ENCODE measurements at places on chromosomes 1 and 21.

GRCh38 chr1:39491146-39491921 is at the start of gene BMP8A:
TSS of gene BMP8A (plus strand) at chr1:39491636. CDS start at chr1:39491992, 356 bp downstream.
- peak; percentile 73 for DNase-seq

DNA sequence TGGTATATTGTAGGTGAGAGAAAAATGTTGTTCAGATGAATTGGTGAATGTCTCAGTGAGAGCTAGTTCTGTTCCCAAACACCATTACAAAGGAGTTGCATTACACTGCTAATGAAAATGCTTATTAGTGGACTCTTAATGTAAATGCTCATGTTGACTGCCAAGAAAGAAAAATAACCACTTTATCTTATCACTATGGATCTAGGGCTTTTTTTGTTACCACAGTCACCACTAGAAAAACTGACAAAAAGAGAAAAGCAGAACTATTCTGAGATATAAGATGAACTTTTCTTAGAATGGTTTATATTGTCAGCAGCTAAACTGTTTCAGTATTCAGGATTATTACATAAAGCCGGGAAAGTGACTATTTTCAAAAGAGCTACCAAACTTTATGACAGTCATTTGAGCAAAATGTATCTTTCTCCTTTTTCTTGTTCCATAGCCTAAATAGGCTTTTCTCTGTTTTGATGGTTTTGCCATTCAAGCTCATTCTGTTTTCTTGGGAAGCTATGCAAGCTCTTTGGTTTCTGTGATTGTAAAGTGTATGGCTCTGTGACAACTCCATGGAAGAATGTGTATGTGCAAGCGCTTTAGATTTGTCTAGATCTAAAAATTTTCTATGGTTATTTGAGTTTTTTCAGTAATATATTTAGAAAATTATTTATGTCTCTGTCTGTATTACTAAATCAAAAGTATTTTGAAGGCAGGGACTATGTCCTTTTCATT is 64.2 kb upstream of the DPH5 start:
- no peak for DNase-seq

- no peak for DNase-seq
These were observed 32.4 kb downstream of the MORN1 start for GRCh38 chr1:2358651-2359640.

GRCh38 chr1:177306019-177306415 is 135.3 kb downstream of the BRINP2 start:
- DNase-seq: no peak

DNA sequence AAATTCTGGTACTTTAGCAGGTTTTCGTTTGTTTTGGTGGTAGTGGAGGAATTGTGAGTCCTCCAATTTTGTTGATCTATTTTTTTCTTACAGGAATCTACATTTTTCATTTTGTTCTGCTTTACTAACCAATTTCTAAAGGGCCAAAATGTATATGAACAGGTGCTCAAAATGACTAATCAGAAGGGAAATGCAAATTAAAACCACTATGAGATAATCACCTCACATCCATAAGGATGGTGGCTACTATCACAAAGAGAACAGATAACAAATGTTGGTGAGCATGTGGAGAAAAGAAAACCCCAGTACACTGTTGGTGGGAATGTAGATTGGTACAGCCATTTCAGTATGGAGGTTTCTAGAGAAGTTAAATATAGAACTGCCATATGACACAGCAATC is 134.2 kb downstream of the LMO4 start:
- DNase-seq: no peak

DNA sequence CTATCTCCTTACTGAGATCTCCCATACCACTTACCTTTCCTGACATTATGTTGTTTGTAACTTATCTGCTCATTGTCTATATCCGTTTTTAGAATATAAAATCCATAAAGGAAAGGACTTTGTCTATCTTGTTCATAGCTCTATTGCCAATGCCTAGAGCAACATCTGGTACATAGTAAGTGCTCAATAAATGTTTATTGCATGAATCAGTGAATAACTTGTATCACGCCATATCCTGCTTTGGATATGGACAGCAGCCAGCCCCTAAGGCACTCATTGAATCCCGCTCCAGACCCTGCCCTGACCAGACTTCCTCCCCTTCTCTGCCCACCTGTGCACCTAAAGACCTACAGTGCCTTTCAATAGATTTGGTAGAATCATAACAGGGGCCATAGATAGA is 298.1 kb upstream of the PLXNA2 start:
- DNase-seq: no peak

- DNase-seq: no peak
These were observed 16.7 kb downstream of the COL6A1 start for GRCh38 chr21:45998276-45998701.

DNA sequence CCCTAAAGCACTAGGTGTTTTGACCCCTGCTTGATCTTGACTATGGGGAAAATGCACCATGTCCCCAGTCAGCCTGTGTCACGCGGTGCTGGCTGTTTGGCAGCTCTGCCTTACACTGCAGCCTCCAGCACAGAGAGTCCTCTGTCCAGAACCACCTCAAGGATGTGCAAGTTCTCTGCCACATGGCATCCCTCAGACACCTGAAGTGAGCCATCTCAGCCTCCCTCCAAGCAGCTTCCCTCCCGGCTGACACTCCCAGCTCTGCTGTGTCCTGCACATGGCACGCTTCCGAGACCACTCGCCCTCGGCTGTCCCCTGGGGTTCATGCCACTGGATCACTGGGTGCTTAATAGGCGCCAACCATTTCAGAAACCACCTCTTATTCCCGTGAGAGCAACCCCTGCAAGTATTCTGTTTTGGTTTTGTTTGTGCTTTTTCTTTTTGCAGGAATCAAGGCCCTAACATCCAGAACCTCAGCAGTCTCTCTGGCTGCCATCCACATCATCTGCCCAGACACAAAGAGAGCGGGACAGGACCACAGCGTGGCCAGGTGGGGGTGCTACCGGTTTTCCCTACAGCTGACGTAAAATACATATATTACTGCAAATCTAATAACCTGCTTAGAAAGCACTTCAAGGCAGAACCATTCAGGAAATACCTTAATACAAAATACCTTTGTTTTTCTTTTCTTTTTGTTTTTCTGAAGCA is 45.7 kb downstream of the CAPZB start:
- peak; percentile 48 for DNase-seq

GRCh38 chr21:41706263-41706639 is 60.6 kb downstream of the RIPK4 start:
- no peak for DNase-seq

DNA sequence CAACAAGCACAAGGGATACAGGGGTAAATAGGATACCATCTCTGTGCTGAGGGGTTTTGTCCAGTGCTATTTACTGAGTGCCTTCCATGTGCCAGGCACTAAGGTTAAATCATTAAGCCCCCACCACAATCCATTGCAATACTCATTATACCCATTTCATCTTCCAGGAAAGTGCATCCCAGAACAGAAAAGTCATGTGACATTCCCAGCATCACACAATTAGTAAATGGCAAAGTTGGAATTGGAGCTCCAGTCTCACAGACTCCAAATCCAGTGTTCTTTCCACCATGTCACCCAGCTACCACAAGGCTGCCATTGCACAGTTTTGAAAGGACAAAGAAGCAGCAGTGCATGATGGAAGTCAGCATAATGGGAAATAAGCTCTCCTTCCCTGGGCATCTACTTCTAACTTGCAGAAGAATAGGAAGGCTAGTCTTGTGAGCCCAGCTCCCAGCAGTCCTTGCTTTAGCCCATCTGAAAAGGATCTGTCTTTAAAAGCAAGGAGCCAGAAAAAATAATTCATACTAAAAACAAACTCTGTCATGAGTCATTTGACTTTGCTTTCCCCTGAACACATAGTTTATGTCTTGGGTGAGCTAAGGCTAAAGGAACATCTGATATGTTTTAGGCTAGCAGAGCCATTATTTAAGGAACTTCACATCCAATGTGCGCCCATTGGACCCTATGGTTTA is 111.4 kb upstream of the HOOK1 start:
- DNase-seq: no peak

DNA sequence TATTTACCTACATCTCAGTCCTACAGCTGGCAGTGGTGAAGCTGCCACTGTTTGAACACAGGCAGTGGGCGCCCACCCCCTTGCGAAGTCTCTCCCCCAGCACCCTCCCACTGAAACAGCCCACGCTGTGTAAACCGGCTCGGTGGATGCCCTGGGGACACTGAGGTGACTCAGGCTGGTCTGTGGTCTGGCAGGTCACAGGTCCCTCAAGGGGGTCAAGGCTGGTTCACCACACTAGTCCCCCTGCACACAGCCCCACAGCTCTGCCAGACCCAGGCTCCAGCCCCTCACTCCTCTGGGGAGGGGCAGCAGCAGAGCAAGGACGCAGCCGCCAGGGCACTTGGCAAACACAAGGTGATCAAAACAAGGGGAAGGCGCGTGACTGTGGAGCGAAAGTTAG is 7.6 kb downstream of the CHD5 start:
- DNase-seq: no peak

GRCh38 chr1:57637155-57637554 is 213.3 kb upstream of the DAB1 start:
- DNase-seq: no peak

- no peak for DNase-seq
These were observed 54.4 kb downstream of the NAV1 start for GRCh38 chr1:201593200-201593921.

DNA sequence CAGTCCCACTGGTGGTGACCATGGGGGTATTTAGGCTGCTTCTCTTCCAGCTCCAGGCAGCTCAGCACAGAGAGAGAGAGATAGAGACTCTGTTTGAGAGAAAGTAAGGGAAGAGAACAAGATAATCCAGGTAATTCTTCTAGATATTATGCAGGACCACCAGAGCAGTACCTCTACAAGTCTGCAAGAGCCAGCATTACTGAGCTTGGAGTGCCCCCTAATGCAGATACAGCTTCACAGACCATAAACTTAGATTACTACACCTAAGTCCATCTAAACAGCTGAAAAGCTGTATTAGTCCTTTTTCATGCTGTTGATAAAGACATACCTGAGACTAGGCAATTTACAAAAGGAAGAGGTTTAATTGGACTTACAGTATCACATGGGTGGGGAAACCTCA is 570.3 kb downstream of the LRRIQ3 start:
- peak; percentile 15 for DNase-seq

DNA sequence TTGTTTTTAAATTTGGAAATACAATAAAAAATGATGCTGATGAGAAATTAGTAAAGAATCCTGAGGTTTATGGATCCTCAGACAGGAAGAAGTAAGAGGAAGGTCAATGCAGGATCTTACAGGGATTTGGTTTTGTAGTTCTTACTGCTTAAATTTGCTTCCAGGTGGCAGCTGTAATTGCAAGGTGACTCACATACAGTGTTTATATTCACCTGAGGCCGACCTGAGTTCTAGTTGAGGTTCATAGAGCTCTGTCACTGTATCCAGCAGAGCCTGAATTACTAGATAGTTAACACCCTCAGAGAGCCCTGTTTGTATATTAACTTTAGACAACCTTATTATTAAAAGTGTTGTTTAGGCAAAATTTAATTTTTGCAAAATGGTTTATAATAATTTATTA is 1.4 kb upstream of the WDR26 start:
- no peak for DNase-seq

- no peak for DNase-seq
These were observed 403 bp upstream of the EPHX4 start for GRCh38 chr1:92029241-92029922.

GRCh38 chr21:37335053-37335452 is 31.5 kb upstream of the DYRK1A start:
- DNase-seq: no peak

GRCh38 chr1:87864676-87865075 is 536.0 kb downstream of the LMO4 start:
- DNase-seq: no peak

All from NCI-H524 (cell line).